BE2C (cell line): ENCODE measurements at places on chromosomes 5 and 9.

DNA sequence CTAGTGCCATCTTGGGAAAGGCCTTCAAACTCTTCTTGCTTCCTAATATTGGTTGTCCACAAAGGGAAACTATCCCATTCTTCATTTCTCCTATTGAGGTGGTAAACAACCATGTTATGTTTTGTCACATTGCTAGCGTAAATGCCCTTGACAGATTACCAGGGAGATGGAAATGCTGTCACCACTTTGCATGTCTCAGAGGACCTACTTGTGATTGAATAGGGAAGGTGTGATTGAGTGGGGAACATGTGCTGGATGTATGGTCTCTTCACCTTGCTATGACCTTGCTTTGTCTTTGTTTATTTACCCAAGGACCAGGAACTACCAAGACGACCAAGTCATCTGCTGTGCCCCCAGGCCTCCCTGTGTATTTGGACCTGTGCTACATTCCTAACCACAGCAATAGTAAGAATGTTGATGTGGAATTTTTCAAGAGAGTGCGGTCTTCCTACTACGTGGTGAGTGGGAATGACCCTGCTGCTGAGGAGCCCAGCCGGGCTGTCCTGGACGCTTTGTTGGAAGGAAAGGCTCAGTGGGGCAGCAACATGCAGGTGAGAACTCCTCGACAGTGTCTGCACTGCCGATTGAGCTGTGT lies 96.1 kb downstream of the MAP1B start:
- DNase-seq: no peak

- peak; percentile 33 for DNase-seq
Observed at GRCh38 chr9:76704593-76705204, 59.5 kb upstream of the PCA3 start.

DNA sequence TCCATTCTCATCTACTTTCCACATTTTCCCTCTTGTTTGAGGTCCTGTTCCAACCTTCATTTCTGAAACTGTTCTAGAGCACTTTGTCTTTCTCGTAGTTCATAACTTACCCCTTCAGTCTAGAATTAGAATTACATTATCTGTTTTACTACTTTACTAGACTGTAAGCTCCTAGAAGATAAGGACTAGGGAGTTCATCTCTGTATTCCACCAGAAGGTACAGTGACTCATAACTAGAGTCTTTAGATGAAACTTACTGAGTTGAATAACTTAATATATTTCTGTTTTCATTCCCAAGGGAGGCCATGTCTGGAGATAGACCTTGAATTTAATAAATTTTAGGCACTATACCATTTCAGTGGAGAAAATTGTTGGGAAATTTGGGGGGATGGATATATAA lies 38.7 kb downstream of the G3BP1 start:
- no peak for DNase-seq

DNA sequence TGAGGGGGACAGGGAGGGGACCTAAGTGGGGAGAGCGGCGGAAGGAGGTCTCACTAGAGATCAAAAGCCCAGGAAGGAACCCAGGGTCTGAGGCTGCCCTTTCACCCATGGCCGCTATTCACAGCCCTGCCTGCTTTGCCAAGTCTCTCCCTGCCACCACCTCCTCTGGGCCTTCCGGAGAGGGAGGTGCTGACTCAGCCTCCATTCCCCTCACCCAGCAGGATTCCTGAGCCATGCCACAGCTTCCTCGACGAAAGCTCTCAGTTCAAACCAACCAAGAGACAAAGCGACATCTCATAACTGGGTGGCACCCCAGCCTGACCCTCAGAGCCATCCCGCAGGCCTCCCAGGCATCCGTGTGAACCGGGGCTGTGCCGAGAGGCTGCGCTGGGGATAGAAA lies 36.7 kb downstream of the PAX5 start:
- DNase-seq: no peak

DNA sequence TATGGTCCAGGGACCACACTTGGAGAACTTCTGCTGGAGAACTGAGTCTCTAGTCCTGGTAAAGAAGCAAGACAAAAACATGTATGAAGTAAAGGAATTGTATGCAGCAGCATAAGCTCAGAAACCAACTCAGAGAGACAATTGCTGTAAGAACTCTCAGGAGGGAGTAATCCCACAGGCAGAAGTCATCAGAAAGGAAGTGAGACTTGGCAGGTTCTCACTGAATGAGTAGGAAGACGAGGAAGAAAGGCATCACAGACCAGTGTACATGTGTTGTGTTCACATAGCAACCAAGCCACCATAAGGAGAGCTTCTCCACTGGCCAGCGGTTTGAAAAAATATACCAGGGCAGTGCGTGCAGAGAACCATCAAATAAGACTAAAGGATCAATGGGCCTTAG lies 57.9 kb upstream of the FST start:
- no peak for DNase-seq

DNA sequence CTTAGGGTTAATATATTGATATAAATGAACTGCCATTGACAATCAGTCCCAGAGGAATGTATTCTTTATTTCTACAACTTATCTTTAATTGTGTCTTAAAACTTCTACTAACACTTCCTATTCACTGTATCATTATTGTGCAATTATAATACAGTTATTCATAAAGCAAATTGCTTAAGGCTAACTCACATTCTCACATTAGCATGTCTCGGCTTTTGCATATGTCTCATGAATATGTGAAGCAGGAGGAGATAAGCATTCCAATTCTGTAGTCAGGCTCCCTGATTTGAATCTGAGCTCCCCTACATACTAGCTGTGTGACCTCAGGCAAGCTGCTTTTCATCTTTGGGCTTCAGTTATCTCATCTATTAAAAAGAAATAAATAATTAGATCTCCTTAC lies 45.4 kb downstream of the PLGRKT start:
- DNase-seq: no peak

GRCh38 chr9:136198605-136199083 lies 6.3 kb downstream of the LHX3 start:
- peak; percentile 49 for DNase-seq

GRCh38 chr9:91805031-91805430 lies 145.0 kb downstream of the ROR2 start:
- no peak for DNase-seq

- DNase-seq: peak; percentile 1
Observed at GRCh38 chr9:134636149-134636507, 5.5 kb upstream of the COL5A1 start.

GRCh38 chr5:40655138-40655537 lies 24.6 kb upstream of the PTGER4 start:
- DNase-seq: no peak

GRCh38 chr5:133241179-133242092 lies 189.6 kb downstream of the HSPA4 start:
- no peak for DNase-seq

DNA sequence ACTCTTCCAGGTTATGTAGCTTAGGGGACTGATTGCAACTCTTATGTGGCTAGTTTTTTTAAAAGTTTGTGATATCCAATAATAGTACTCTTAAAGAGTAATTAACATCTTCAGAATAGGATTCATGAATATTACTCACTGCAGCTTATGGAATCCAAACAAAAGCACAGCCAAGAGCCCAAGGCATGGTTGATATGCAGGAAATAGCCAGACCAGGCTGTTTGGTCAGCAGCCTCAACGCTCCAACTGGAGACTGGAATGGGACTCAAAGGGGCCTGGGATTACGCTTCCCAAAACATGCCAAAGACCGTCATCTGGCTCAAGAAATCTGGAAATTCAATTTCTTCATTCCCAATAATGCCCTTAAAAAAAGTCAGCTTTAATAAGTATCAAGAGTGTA lies 268.6 kb downstream of the SEC61B start:
- no peak for DNase-seq

DNA sequence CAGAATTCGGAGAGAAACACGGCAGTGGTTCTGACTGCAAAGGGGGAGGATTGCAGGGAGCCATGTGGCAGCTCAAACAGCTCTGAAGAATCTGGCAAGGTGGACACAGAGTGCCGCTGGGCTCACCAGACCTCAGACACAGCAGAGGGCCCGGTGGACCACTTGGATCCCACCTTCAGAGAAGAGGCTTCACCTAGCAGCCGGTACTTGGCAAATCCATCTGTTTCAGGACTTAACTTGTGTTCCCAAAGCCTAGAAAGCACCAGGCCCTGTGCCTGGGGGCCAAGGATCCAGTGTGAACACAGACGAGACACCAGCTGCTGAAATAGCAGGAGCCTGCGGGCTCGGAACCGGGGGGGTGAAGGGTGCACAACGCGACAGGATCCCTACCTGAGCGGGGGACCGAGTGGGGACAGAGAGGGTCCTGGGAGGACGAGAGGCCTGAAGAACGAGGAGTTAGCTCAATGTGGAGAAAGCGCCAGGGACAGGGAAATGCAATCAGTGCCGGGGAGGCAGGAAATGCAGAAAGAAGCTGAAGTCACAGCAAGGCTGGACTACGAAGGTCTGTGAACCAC lies 44.6 kb downstream of the BTNL9 start:
- DNase-seq: no peak

DNA sequence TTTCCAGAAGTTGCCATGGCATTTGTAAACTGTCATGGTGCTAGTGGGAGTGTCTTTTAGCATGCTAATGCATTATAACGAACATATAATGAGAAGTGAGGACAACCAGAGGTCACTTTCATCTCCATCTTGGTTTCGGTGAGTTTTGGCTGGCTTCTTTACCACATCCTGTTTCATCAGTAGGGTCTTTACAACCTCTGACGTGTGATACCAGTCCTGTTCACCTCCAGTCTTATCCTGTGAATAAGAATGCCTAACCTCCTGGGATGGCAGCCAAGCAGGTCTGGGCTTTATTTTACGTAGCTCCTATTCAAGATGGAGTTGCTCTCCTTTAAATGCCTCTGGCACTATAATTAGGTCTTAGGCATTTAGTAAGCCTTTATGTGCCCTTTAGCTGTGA lies 20.4 kb upstream of the RFK start:
- DNase-seq: no peak

DNA sequence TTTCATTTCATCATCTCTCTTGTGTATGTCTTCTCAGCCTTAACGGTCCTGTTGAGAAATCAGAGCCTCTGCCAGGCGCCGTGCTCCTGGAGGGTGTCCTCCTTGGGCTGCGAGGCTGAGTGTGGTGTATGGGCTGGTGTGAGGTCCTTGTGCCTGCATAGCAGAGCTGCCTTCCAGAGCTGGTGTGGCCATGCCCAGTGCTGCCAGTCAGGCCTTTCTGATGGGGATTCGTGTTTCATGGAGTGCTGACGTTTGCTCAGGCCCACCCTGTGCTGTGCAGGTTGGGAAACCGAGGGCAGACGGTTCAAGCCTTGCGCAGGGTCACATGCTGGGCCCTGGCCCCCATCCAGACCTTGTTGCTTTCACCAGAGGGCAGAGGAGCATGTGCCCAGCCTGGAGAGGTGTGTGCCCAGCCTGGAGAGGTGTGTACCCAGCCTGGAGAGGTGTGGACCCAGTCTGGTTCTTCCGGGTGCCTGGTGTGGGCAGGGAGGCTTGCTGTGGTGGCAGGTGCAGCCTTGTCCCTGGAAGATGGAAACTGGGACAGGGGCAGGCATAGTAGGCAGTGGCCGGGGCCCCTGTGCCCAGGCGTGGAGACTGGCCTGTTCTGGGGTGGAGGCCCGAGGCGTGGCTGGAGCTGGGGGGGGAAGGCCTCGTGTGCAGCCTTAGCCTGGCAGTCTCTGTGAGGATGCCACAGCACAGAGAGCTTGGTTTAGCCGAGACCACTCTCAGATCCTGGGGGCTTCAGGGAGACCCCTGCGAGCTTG lies 84.0 kb downstream of the RXRA start:
- DNase-seq: no peak

GRCh38 chr5:149265597-149265996 lies 6.1 kb upstream of the AFAP1L1 start:
- peak; percentile 17 for DNase-seq

GRCh38 chr9:27785714-27786100 lies 212.4 kb upstream of the C9orf72 start:
- no peak for DNase-seq

GRCh38 chr9:123401879-123402513 lies 46.0 kb downstream of the CRB2 start:
- peak; percentile 52 for DNase-seq

DNA sequence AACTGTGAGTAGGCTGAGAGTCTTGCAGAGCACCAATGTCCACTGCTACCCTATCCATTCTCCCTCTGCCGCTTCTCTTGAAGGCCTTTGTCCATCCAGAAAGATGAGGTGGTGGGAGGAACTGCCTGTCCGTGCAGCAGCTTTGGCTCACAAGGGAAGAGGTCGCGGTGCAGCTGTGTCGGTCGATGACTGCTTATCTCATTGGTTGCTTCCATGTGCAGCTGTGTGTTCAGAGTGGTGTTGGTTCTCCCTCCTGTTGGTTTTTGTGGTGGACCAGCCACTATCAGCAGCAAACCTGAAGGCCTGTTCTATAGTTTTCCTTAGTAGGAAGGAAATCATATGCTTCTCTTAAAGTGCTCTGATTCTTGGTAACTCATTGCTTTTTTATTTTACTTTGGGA lies 40.7 kb downstream of the SPTAN1 start:
- DNase-seq: no peak

DNA sequence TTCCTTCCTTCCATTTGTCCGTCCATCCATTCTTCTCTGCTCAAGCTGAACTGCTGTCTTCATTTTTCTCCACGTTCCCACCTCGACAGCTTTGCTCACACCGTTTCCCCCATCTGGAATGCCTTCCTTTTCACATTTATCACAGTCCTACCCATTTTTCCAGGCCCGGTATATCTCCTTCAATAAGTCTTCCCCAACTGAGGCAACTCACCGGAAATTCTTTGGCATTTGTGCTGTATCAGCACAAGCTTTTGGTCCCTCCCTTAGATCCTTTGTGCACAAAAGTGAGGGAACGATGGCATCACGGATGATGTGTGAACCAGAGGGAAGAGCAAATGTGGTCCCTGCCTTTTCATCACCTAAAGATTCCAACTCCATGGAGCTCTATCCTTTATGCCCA lies 45.6 kb upstream of the INSYN2B start:
- no peak for DNase-seq

DNA sequence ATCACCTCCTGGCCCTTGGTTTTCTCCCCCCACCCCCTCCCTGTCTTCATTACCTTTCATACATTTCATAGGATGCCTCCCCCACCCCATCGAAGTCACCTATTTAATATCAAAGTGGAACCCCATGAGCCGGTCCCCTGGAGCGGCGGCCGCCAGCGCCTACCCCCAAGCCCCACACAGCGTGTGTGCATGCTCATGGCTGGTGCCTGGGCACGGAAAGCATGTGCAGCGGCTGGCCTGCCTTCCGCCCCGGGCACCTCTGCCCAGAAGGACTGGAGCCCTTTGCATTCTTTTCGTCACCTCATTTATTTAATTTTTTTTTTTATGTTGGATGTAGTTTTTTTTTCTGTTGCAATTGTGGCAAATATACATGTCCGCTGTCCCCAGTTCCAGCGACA lies 116.2 kb downstream of the WNK2 start:
- no peak for DNase-seq

DNA sequence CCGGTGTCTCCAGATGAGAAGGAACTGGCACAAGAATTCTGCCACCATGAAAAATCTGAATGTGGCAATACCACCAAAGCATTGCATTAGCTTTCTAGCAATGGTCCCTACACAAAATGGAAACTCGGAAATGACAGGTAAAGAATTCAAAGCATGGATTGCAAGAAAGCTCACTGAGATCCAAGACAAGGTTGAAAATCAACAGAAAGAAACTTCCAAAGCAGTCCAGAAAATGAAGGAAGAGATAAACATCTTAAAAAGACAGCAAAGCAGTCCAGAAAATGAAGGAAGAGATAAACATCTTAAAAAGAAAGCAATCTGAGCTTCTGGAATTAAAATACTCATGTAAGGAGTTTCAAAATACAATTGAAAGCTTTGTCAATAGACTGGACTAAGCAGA lies 16.8 kb upstream of the GRXCR2 start:
- no peak for DNase-seq
